Myometrial cell (primary cell): ENCODE measurements at places on chromosomes 2 and 18. TPM values are rescaled to one million over a fixed set of nuclear protein-coding genes. Genes with fewer than 3 reads are reported as not detected.

The ABCA12 gene
- under 0.01 and 0.29 TPM in 2 replicates for total RNA-seq

The CIB4 gene
- not detected in 2 replicates for total RNA-seq

The C2orf76 gene
- total RNA-seq, result 4.3 and 6.0 TPM in 2 replicates

The CCDC141 gene
- total RNA-seq, result not detected in 2 replicates

The DSG4 gene
- not detected in 2 replicates for total RNA-seq

The TFCP2L1 gene
- not detected in 2 replicates for total RNA-seq

The VWA3B gene
- total RNA-seq, result not detected in 2 replicates

The SERPINB2 gene
- not detected in 2 replicates for total RNA-seq

The MPPE1 gene
- 23.0 and 33.4 TPM in 2 replicates for total RNA-seq

The TPRKB gene
- total RNA-seq, result 38.3 and 47.6 TPM in 2 replicates

The ZNF385B gene
- not detected in 2 replicates for total RNA-seq

The GAL3ST2 gene
- not detected in 2 replicates for total RNA-seq

The DNMT3A gene
- 5.7 and 7.5 TPM in 2 replicates for total RNA-seq

The FAM237A gene
- total RNA-seq, result not detected in 2 replicates

The CDC42EP3 gene
- 28.5 and 30.7 TPM in 2 replicates for total RNA-seq

The SLC38A11 gene
- not detected in 2 replicates for total RNA-seq

The NCKAP5 gene
- total RNA-seq, result under 0.01 TPM in 1 of 2 replicates, not detected in the other

The SF3B6 gene
- 155 and 179 TPM in 2 replicates for total RNA-seq

The WDR33 gene
- 12.7 and 14.2 TPM in 2 replicates for total RNA-seq

The RAB1A gene
- total RNA-seq, result 89.0 and 102 TPM in 2 replicates

The IL1A gene
- total RNA-seq, result under 0.01 TPM in 1 of 2 replicates, not detected in the other

The CAPN14 gene
- under 0.01 TPM in 2 replicates for total RNA-seq

The REEP1 gene
- total RNA-seq, result not detected in 2 replicates

The MYOM1 gene
- total RNA-seq, result not detected in 2 replicates

The AQP12A gene
- not detected in 2 replicates for total RNA-seq

The B3GNT7 gene
- total RNA-seq, result 1.2 TPM in 1 of 2 replicates, not detected in the other

The HS1BP3 gene
- 28.9 and 29.1 TPM in 2 replicates for total RNA-seq

The REG1B gene
- not detected in 2 replicates for total RNA-seq

The CACNB4 gene
- total RNA-seq, result not detected in 2 replicates

The COL4A4 gene
- not detected in 2 replicates for total RNA-seq

The EML6 gene
- 0.35 and 4.3 TPM in 2 replicates for total RNA-seq

The AGXT gene
- not detected in 2 replicates for total RNA-seq

The C2orf81 gene
- total RNA-seq, result 2.8 and 7.5 TPM in 2 replicates
